ENCODE measurements at places on chromosomes 5 and 9. TPM values are rescaled to one million over a fixed set of nuclear protein-coding genes. Genes with fewer than 3 reads are reported as not detected.

THBS4 gene
- 0.20 TPM for total RNA-seq

DNA sequence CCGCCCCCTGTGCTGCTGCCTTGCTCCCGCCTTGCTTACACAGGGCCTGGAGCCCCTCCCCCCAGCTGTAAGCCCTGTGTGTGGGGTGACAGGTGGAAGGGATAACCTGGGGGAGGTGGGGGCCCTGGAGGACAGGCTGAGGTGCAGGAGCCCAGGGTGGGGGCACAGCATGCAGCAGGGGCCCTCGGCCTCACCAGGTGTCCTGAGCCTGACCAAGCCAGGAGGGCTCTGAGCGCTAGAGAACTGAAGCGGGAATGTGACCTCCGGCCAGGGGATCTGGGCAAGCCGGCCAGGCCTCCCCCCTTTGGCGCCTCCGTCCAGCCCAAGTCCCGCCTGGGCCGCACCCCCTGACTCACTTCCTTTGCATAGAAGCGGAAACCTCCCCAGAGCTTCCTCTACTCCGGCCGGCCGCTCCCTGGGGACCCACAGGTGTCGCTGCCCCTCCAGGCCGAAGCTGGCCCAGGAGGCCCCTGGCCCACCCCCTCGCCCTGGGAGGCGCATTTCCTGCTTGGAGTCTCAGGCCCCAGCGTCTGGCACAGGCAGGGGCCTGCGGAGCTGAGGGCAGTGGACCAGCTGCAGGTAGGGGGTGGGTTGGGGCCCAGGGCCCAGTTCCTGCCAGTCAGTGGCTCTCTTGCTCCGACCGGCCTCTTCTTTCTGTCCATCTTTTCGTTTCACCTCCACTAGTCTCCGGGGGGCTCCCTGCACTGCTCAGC, at the start of gene TOR4A:
Gene TOR4A (plus strand): TSS at position 398 of the 713 bp plus-strand sequence. CDS start 964 bp downstream, outside the sequence.
- DNase-seq: peak; percentile 96

BARHL1 gene
- total RNA-seq: not detected

GRCh38 chr5:42854795-42855194, 43.1 kb upstream of the SELENOP start:
- no peak for DNase-seq

POLR3G gene
- total RNA-seq: 3.7 TPM

DNA sequence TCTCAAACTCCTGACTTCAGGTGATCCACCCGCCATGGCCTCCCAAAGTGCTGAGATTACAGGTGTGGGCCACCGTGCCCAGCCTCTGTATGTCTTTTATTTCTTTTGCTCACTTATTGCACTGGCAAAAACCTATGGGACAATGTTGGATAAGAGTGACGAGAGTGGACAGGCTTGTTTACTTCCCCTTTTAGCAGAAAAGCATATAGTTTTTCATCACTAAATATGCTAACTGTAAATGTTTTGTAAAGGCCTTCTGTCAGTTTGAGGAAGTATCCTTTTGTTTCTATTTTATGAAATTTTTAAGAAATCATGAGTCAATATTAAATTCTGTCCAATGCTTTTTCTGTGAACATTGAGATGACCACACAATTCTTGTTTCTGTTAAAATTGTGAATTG, 103.3 kb downstream of the AUH start:
- no peak for DNase-seq

- DNase-seq: no peak
Observed at GRCh38 chr9:34220218-34220617, 41.4 kb downstream of the UBAP1 start.

- no peak for DNase-seq
Observed at GRCh38 chr5:124935065-124935464, 188.6 kb upstream of the ZNF608 start.

DNA sequence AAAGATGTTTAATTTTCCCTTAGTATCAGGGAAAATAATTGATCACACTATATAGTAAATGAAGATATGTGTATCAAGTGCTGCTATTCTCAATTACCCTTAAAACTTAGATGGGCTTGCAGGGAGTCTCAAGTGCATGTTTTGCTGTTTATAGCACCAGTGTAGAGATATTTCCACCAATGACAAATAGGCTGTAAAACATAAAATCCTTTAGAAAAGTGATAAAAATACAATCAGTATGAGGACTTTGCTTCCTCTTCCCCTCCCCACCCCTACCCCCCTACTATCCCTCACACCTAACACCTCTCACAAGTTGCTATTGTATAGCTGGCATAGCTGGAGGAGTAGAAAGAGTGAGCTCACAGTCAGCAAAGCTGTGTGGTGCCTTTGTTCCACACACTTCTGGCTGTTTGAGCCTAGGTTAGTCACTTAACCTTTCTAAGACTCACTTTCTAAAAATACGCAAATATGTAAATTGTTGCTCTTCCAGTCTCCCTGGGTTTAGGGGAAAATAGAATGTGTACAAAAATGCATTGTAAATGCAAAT, 93.1 kb downstream of the PDE4D start:
- DNase-seq: no peak

Measured in lung microvascular endothelial cell (primary cell).